Fibroblast of skin of left quadriceps (primary cell): ENCODE measurements at places on chromosomes 3 and 15.
A peak's percentile ranks its signal among the peaks of the same experiment; 100 is the strongest.

GRCh38 chr15:61839546-61839945 lies 220.7 kb downstream of the VPS13C start:
- DNase-seq = no peak

DNA sequence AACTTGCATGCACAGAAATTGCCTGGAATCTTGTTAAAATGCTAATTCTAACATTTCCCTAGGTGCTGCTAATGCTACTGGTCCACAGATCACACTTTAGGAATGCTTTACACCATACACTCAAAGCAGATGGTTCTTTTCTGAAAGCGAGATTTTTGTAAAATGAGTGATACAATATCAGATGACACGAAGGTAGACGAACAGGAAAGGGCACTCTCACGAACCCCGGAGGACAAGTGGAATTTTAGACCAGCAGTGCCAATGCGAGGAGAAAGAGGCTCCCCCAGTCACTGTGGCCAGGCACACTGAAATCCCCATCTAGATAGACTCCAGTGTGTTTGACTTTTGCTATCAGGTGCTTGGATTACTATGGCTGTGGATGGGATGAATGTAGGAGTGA lies 21.0 kb downstream of the FAIM start:
- DNase-seq = no peak

- DNase-seq = no peak
Observed at GRCh38 chr3:58422756-58423325, 10.8 kb downstream of the PDHB start.

GRCh38 chr3:177352424-177352823 lies 155.1 kb upstream of the TBL1XR1 start:
- DNase-seq = no peak

GRCh38 chr3:177642042-177642803 lies 444.9 kb upstream of the TBL1XR1 start:
- no peak for DNase-seq

GRCh38 chr3:101509811-101510210 lies 3.2 kb downstream of the SENP7 start:
- DNase-seq = peak; percentile 56

- no peak for DNase-seq
Observed at GRCh38 chr3:177283983-177284382, 86.7 kb upstream of the TBL1XR1 start.

GRCh38 chr3:100737334-100737733 lies 28.0 kb downstream of the TFG start:
- DNase-seq = no peak

GRCh38 chr3:124115279-124115678 lies 123.4 kb upstream of the ROPN1 start:
- DNase-seq = no peak

- peak; percentile 76 for DNase-seq
Observed at GRCh38 chr3:64190517-64191515, 34.5 kb downstream of the PRICKLE2 start.

DNA sequence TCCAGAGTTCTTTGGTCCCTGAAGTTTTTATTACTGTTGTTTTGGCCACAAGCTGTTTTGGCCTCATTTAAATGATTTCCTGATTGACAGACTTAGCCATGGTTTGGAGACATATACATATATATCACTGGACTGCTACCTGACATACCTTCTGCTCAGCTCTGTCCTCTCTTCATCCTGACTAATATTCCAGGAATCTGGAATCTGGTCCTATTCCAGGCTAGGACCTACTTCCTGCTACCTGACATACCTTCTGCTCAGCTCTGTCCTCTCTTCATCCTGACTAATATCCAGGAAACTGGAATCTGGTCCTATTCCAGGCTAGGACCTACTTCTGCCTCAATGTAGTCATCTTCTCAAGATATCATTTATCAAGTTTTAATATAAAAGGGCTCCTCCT lies 724.4 kb upstream of the ROBO1 start:
- no peak for DNase-seq

DNA sequence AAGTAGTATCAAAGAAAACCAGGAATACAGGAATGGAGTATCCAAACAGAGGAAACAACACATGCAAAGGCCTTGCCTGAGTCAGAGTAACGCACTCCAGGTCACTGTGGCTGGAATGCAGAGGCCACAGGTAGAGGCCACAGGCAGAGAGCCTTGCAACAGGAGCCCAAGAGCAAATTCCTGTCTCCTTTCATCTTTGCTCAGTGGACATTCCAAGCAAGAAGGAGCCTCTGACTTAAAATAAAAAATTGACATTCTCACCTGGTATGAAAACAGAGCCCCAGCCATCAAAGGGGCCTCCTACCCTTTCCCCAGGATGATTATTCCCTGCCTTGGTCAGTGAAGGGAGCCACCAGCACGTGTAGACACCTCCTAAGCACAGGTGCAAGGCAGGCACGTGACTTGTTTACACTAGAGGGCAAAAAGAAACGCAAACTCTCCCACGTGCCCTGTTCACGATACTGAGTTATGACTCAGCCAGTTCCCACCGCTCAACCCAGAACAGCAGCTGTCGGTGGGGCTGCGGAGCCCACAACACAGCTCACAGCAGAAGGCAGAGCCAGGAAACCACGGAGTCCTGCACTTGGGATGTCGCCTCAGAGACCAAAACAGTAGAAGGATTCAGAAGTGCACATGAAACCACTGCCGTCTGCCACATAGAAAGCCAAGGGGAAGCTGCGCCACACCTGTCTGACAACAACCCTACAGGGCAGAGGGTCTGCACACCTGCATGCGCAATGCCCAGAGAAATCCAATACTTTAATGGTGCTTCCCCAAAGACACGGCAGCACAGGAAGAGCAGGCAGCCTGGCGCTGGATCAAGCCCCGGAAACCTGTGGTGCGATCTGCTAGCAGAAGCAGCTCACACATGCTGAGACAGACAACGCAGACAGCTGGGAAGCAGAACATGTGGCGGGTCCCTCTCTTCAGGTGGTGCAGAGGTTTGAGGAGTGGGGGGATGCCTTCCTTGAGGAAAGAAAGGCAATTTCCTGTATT lies 52.1 kb downstream of the ITGB5 start:
- peak; percentile 54 for DNase-seq

DNA sequence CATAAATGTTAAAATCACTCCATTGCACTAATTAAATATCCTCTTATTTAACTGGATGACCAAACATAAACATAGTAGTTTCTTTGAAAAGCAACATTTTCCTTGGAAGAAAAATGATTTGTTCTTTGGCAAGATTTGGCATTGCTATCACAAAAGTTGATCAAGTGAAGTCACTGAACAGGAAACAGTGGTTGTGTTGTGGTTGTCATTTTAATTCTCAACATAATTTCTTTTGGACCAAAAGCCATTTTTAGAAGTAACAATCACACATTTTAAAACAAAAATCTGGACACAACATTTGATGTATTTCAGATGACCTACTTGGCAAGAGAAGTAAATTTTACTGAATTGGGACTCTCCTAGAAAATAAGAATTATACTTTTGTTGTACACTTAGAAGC lies 872.3 kb downstream of the ROBO1 start:
- no peak for DNase-seq

DNA sequence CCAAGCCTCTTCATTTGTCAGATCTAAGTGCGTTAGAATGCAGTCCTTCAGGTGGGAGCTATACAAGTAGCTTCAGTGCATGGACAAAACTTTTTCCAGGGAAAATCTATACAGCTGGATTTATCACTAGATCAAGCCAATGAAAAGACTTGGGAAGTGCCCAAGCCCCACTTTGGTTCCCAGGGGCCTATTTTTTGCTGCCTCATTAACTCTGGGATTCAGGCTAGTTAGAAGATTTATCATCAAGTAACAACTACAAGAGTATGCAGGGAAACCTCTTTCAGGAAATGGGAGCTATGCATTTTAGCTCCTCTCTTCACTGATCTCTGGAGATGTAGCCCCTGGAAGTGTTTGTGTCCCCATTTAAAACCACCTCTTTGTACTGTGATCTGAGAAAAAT lies 908.8 kb downstream of the SQOR start:
- no peak for DNase-seq

GRCh38 chr15:40550341-40551037 lies 14.4 kb downstream of the CCDC32 start:
- DNase-seq = no peak

- no peak for DNase-seq
Observed at GRCh38 chr3:37217098-37217849, 42.9 kb upstream of the LRRFIP2 start.

GRCh38 chr15:49040151-49040550 lies 6.1 kb downstream of the SECISBP2L start:
- no peak for DNase-seq

- no peak for DNase-seq
Observed at GRCh38 chr3:21790466-21790865, 39.5 kb upstream of the ZNF385D start.

DNA sequence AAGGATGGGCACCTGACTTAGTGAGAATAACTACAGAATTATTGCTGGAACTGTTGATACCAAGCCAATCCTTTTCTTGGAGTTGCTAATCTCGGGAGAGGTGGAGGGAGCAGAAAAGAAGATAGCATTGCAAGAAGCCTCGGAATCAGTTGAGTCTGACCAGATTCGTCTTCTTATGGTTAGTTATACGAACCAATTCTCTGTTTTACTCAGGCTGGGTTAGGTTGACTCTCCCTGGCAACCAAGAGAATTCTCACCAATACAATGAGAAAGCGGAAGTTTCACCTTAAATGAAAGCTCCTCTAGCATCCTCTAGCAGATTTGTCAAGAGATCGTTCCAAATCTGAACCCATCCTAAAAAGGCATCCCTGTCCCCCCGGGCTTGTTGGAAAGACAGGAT lies 43.5 kb upstream of the UBE2E1 start:
- no peak for DNase-seq

GRCh38 chr3:67362686-67363085 lies 291.7 kb downstream of the SUCLG2 start:
- no peak for DNase-seq

DNA sequence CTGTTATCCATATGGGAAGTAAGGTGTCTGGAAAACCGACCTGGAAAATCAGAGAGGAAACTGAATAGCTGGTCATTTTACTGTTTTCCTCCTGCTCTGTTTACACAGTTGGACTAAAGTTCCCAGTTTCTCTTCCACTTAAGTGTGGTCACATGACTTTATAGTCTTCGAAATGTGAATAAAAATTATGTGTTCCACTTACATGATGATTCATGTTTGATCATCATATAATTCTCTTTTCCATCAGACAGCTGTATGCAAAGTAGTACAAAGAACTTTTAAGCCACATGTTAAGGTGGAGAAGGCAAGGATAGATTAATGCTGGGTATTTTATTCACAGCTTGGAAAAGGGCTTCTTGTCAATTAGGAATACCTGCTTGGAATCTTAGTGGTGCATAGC lies 525.5 kb upstream of the BCHE start:
- DNase-seq = no peak

DNA sequence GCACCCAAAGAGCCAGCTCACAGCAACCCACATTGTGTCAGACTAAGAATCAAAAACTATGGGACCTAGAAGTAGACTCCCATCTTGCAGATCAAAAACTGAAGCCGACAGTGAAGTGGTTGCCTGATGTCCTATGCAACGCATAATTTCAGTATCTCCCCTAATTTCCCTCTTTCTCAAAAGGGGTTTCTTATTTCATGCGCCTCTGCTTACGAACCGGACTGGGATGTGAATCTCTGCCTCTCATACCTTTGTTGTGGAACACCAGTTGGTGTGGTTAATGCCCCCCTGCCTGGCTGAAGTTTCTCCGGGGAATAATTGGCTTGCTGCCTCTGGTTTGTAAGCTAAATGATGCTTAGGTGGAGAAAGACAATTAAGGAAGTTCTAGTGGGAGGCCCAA lies 514 bp upstream of the FAM174B start:
- DNase-seq = no peak

- DNase-seq = no peak
Observed at GRCh38 chr3:104755791-104756190, 610.9 kb upstream of the ALCAM start.

- no peak for DNase-seq
Observed at GRCh38 chr3:168591587-168591986, 495.9 kb upstream of the GOLIM4 start.

GRCh38 chr3:84292128-84292527 lies 666.7 kb upstream of the CADM2 start:
- DNase-seq = no peak

- no peak for DNase-seq
Observed at GRCh38 chr3:57877116-57877515, 121.0 kb downstream of the SLMAP start.

GRCh38 chr3:130725746-130726145 lies 20.9 kb downstream of the PIK3R4 start:
- DNase-seq = no peak

GRCh38 chr15:93158097-93158900 lies 69.3 kb upstream of the RGMA start:
- no peak for DNase-seq

DNA sequence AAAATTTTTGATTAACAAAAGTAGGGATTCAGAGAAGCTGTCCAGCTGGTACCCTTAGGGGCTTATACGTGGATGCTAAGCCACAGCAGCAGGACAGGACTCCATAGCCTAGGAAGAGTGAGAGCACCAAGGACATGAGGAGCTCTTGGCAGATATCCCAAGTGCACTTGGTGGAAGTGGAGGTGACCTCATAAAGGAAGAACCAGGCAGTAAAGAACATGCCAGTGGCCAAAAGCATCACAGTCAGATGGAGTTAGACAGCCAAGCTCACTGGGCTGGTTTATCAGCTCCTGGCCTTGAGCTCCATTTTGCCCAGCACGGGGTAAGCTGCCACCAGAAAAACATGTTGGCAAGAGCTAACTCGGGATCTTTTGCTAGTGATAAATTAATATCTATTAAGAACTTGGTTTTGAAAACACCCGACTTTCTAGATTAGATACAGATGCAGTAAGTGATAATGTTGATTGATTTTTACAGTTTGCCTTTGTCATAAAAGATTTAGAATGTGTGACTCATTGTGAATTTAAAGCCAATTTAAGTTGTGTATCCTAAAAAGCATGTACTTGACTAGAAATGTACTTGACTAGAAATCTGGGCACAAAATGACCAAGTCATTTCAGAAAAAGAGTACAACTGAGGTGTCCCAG lies 108.0 kb downstream of the CMSS1 start:
- DNase-seq = no peak

- DNase-seq = no peak
Observed at GRCh38 chr15:63495780-63496488, 8.5 kb upstream of the USP3 start.

GRCh38 chr3:36817806-36818533 lies 53.6 kb upstream of the DCLK3 start:
- DNase-seq = no peak

DNA sequence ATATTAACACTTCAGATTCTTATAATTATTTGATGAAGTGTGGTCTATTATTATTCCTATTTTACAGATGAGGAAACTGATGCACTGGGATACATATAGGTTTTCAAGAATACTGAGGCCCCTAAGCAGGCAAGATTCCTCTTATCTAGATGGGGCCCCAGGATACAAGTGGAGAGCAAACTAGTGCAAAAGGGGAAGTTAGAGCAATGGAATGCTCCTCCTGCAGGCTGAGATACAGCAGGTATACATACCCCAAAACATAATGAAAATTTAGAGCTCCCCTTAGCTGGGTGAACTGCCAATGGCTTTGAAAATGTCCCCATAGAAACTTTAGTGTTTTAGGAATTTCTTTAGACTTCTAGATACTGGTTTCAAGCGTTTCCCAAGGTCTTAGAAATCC lies 247.1 kb downstream of the CHST2 start:
- no peak for DNase-seq

GRCh38 chr3:154151969-154152368 lies 30.8 kb downstream of the ARHGEF26 start:
- DNase-seq = peak; percentile 87
